Fibroblast of skin of left quadriceps (primary cell): ENCODE measurements at places on chromosomes 12 and 14.

DNA sequence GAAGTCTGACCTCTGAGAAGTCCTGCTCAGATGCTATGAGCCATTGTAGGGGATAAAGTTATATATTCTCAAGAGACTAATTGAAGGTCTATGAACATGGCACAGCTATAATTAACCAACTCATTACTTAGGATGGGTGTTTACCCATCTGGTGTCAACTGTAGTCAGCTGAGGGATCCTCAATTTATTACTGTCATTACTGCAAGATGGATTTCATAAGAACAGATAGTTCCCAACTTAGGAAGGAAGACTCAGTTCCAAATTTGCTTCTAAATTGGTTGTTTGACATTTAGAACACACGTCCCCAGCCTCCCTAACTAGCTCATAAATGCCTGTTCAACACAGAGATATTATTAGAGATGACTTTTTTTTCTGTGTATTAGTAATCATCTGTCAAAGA lies 81.4 kb downstream of the FRMD6 start:
- no peak for DNase-seq

DNA sequence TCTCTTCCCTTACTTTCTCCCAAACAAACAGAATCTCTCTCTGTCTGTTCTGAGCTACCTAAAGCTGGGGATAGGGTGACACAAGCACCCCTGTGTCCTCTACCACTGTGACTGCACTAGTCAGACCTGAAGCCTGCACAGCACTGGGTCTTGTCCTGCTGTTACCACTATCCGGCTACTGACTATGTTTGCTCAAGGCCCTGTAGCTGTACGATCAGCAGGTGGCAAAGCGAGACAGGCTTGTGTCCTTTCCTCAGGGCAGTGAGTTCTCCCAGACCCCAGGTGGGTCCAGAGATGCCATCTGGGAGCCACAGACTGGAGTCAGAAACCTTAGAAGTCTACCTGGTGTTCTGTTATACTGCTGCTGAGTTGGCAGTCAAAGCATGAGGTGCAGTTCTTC lies 116.4 kb downstream of the NUBPL start:
- no peak for DNase-seq

DNA sequence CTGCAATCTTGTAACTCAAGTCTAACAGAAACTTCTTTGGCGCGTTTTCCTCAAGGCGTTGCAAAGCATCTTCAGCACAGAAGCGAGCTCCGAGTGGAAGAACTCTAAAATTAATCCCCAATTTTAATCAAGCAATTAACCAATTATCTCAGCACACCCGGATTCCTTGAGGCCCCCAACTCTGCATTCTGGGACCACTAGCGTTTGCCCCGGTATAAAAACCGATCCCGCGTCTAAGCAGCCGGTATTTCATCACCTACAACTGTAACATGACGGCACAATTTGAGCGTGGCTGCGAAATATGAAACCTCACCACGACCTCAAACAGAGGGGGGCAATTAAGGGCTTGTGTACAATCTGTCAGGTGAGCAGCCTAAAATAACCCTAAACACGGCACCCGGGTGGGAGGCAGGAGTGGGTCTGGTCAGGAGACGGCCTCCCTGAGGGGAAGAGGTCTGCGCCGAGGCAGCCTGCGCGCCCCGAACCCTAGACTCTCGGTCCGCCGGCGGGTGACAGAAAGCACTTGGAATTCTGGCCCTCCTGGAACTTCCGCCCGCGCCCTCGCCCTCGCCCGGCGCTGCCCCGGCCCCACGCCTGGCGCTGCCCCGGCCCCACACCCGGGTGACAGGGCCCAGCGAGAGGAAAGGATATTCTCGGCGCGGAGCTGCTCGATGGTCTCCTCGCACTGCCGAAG lies 594 bp downstream of the ZCCHC8 start:
- DNase-seq, result peak; percentile 27

GRCh38 chr14:77026166-77026929 lies 2.2 kb downstream of the IRF2BPL start:
- DNase-seq, result no peak

GRCh38 chr14:68427550-68427890 lies 365.3 kb downstream of the ZFP36L1 start:
- DNase-seq, result no peak

DNA sequence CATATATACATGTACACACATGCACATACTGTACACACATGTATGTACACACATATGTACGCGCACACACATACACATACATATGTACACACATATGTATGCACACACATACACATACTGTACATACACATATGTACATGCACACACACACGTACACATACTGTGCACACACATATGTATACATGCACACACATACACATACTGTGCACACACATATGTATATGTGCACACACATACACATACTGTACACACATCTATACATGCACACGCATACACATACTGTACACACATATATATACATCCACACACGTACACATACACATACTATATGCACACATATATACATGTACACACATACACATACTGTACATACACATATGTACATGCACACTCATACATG lies 119.4 kb downstream of the ZFP36L1 start:
- no peak for DNase-seq

GRCh38 chr14:102046337-102047278 lies 40.2 kb downstream of the HSP90AA1 start:
- DNase-seq, result no peak

DNA sequence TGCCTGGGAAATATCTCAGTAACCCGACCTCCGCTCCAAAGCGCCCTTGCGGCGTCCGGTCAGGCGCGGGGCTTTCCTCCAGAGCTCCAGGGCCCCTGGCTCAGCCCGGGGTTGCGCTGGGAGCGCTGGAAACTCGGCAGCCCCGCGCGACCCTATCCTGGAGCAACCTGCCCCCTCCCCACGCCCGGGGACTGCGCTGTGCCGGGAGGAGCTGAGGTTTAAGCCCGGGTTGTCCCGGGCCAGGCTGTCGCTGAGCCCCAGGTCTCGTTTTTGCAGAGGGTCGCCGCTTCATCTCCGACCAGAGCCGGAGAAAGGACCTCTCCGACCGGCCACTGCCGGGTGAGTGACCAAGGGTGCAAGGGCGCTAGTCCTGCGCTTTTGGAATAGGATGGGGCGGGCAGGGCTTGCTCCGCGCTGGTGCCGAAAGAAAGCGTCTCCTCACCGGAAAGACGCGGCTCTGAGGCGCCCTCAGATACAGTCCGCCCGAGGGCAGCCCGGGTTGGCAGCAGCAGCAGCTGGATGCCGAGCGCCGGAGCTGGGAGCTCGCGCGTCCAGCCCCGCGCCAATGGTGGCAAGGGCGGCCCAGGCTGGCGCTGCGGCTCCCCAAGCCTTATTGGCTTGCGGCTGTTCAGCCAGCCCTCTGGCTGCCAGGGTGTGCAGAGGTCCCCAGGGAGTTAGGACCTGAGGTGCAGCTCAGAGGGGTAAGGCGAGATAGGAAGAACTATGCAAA lies 1.5 kb downstream of the SPX start:
- DNase-seq, result no peak

- DNase-seq, result no peak
Measured at GRCh38 chr14:74949859-74950573, 5.4 kb downstream of the PGF start.

- no peak for DNase-seq
Measured at GRCh38 chr12:125983094-125983783, 918.0 kb downstream of the AACS start.

DNA sequence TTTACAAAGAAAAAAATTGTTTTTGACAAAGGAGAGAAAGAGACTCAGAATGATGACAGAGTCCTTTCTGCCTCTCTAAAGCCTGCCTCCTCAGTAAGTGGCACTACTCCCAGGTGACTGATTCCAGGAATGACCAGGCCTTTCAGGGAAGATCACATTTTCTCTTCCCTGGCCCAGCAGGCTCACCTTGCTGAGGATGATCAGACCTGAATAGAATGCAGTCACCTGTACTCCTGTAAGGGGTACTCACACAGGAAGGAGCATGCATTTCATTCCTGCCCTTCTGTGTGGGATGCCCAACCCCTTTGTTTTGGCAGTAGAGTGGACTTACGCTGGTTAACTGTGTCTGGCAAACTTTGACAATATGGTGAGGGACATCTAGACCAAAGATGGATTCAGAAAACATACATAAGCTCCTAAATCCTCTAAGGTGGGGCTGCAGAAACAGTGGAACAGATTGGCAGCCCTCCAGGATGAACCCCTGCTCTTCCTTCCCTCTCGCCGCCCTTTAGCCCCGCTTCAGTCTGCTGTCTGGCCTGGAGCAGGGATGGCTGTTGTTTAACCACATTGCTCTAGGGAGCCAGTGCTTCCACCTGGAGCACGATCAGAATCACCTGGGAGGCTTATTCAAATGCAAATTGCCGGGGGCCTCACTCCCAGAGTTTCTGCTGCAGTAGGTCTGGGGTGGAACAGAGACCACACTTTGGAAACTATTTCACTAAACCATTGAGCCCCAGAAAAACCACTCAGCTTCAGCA lies 29.8 kb downstream of the ERG28 start:
- no peak for DNase-seq

- no peak for DNase-seq
Measured at GRCh38 chr12:20250761-20251160, 117.6 kb upstream of the PDE3A start.

DNA sequence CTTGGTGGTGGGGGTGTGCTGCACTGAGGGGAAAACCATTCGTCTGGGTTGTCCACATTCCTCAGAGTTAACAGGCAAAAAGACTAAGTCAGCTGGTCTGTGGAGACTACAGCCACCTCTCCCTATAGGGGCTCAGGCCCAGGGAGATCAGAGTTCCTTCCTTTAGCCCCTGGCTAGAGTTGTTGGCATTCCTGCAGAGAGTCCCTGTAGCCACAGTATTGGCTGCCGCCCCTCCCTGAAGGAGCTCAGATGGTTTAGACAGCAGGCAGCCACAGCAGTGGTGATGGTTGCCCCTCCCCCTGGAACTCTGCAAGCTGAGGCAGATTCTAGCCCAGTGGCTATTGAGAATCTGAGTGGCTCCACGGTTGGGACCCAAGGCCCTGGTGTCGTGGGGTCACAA lies 1072.5 kb upstream of the ATXN7L3B start:
- no peak for DNase-seq

GRCh38 chr14:72776701-72777261 lies 117.1 kb downstream of the DPF3 start:
- DNase-seq, result no peak

- no peak for DNase-seq
Measured at GRCh38 chr12:65825183-65825506, 862 bp downstream of the HMGA2 start.

DNA sequence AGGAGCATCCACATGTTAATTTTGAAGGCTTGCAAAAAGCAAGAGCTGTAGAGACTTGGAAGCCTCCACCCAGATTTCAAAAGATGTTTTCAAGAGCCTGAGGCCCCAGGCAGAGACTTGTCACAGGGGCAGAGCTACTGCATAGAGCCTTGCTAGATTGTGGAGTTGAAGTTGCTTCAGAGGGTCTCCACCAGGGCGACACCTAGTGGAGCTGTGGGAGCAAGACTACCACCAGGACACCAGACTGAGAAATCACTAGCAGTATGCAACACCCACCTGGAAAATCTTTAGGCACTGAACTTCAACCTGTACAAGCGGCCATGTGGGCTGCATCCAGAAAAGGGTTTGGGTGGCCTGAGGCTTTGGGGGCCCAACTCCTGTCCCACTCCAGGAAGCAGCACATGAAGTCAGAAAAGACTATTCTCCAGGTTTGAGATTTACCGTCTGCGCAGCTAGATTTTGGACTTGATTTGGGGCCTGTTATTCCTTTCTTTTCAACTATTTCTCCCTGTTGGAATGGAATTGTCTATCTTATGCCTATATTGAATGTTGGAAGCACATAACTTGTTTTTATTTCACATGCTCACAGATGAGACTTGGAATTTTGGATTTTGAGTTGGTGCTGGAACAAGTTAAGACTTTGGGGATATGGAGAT lies 508.6 kb downstream of the FLRT2 start:
- peak; percentile 42 for DNase-seq

DNA sequence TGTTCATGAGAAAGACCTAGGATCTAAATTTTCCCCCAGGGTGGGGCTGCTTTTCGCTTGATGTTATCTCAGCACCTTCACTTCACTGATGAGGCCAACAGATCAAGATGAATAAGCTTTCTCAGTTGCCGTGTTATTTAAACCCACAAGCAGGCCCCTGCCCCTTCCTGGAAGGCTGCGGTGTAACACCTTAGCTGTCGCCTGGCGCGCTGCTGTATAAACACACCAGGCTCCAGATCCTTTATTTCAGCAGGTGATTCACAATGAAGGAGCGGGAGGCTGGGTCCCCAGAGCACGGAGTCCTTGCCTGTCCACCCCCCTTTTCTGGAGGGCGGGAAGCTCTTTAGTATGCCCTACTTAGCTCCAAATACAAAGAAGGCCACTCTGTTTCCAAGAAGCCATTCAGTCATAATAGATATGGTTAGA lies 515.4 kb downstream of the FUT8 start:
- no peak for DNase-seq

- no peak for DNase-seq
Measured at GRCh38 chr12:132566516-132567131, 43.8 kb downstream of the LRCOL1 start.

- no peak for DNase-seq
Measured at GRCh38 chr14:80751285-80751684, 190.3 kb downstream of the CEP128 start.

DNA sequence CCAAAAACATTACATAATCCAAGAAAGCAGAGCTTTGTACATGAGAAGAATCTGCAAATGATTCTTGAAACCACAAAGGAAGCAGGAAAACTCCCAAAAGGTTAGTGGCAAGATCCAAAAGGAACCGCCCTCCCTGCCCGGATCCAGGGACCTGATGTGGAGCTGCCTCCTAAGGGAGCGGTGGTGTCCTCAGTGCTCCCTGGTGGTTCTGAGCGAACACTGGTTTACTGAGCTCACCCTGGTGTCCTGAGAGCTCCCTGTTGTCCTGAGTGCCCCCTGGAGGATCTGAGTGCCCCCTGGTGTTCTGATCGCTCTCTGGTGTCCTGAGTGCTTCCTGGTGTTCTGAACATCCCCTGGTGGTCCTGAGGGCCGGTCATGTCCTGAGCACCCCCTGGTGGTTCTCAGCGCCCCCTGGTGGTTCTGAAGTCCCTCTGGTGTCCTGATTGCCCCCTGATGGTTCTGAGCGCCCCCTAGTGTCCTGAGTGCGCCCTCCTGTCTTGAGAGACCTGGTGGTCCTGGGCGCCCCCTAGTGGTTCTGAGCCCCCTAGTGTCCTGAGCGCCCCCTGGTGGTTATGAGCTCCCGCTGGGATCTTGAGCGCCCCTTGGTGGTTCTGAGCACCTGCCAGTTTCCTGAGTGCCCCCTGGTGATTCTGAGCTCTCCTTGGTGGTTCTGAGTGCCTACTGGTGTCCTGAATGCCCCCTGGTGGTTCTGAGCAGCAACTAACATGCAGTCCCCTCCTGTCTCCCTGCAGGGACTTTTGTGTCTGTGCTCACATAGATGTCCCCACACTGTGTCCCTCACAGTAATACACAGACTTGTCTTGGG lies 891.1 kb downstream of the TMEM121 start:
- DNase-seq, result no peak
